ENCODE measurements at places on chromosomes 13 and 19. TPM values are rescaled to one million over a fixed set of nuclear protein-coding genes. Genes with fewer than 3 reads are reported as not detected.
A peak's percentile ranks its signal among the peaks of the same experiment; 100 is the strongest.

ZNF850 gene
- total RNA-seq: 8.0 TPM

PLEKHF1 gene
- 29.7 TPM for total RNA-seq

ZNF625 gene
- 4.7 TPM for total RNA-seq

TPT1 gene
- total RNA-seq: 2,995 TPM

LRP3 gene
- total RNA-seq: 0.82 TPM

CDC37 gene
- 140 TPM for total RNA-seq

DNA sequence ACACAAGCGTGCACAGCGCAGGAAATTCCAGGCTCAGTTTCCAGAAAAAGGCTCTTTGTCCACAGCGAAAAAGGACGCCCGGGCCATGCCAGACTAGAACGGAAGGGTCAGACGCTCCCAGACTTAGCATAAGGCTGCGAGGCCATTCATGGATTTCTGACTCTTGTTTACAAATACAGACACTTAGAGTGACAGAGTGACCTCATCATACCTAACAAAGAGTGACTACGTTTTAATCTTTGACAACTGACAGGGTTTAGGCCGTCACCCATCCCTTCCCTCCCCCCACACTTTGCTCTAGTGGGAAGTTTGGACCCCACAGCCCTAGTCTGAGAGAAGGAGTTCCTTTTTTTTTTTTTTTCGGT lies 418 bp upstream of the ZNF709 start:
- no peak for DNase-seq

GRCh38 chr19:13827656-13828055 lies 32.4 kb downstream of the ZSWIM4 start:
- DNase-seq: no peak

- DNase-seq: no peak
Observed at GRCh38 chr13:27440408-27440807, 10.0 kb downstream of the MTIF3 start.

DNA sequence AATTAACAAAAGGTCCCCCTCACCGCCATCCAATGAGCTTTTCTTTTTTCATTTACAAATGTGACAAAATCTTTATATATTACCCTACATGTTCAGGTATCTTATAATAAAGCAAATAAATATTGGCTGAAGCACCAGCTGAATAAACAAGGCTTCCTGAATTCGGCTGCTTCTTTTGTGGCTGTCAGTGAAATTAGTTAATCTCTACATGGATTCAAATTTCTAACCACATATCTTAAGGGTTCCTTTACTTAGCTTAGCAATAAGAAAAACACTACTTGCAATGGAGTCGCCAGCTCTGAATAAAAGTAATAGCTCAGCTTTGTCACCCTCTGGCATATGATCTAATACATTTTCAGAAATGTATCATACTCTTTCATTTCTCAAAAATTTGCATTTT lies 104.3 kb downstream of the CCNA1 start:
- DNase-seq: no peak

- DNase-seq: no peak
Observed at GRCh38 chr13:36157480-36157879, 26.3 kb upstream of the DCLK1 start.

DNA sequence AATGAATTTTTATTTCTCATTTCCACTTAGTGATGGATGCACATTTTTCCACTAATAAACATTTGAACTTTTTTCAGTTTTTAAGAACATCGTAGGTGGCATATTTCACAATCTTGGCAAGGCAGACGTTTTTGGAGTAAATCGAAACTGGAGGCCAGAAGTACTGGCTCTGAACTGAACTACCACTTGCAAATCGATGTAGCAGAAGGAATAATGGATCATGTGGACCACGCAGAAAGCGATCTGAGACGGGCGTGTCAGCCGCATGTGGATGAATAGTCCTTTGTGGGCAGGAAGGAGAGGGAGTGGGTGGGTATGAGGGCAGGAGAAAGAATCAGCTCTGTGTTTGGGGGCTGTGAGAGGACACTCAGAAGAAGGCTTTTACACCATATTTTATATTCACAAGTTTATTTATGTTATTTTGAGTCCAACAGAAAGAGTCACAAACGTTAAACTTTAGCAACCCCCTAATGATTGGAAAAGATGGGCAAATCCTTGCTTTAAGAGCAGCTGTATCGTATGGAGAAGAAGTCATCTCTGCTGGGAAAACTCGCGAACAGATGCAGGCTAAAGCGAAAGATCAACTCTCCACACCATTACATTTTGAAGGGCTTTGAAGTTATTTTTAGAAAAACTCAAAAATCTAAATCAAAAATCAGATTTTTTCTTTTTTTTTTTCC lies 90.5 kb downstream of the COL4A2 start:
- DNase-seq: no peak

GRCh38 chr13:48892053-48892687 lies 83.5 kb upstream of the FNDC3A start:
- DNase-seq: no peak

DNA sequence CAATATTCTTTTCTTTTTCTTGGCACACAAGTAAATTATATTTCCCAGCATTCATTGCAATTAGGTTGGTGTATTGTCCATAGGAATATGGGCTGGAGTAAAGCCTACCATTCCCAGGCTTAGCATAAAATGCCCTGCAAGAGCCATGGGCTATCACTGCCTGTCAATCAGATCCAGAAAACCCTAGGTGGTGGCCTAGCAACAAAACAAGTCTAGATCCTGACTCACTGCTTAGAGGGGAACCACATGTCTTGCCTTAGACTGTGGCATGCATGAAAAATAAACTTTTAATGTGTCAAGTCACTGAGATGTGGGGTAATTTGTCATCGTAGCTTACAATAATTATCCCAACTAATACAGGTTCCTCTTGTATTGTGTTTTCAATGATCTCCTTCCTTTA lies 16.2 kb downstream of the SOX21 start:
- DNase-seq: no peak

DNA sequence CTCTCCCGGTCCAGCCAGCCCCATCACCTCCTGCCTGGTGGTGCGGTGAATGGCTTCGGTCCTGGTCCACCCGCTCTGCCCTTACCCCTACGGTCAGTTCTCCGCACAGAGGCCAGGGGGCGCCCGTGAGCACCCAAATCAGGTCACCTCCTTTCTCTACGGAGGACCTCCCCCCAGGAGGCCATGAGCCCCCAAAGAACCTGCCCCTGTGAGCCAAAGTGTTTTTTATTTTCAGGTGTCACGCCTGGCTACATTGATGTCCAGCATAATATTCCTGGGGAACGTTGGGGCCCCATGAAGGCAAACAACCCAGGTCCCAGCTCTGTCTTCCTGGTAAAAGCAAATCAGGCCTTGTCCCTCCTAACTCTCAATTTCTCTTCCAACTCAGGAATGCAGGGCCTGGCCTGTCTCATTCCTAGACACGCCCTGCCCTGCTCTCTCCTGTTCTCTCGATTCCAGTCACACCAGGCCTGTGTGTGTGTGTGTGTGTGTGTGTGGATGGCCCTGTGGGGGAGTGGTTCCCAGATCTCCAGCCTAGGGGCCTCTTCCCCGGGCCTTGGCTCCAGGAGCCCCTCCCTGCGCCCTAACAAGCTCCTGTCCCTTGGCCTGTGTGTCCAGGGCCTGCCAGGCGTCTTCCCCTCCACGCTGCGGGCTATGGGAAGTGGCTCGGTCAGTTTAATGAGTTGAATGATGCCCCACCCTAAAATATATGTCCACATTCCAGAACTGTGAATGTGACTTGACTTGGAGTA lies 9.7 kb upstream of the GIPC1 start:
- DNase-seq: peak; percentile 89

DNA sequence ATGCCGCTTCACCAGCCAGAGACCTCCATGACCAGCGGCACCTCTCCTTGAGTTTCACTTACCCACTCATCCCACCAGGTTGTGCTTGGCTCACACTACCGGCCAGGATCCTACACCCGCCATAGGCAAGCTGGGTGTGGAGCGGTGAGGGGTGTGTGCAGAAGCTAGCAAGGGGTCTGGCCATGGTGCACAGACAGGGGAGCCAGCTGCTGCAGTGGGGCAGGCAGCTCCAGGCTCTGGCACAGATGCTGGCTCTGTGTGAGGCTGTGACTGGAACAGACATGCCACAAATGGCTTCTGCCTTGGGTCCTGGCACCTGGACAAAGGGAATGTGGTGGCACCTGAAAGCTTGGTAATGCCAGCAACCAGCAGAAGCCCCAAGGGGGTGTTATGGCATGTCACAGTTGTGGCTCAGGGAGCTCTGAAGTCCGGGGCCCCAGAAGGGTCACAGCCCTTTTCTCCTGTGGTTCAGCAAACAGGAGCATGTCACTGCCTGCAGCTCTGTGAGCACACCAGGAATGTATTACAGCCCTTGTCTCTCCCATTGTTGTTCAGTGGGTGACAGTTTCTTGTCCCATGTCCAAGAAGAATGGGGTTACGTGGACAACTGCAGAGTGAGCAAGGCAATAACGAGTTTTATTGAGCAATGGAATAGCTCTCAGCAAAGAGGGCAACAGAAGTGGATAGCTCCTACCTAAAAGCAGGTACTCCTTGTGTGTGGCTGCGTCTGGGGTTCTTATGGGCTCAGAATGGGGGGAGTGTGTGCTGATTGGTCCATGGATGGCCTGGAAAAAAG lies 2791.0 kb upstream of the PCDH20 start:
- no peak for DNase-seq

- no peak for DNase-seq
Observed at GRCh38 chr13:98978280-98978679, 416 bp upstream of the DOCK9 start.

Data from activated naive CD4-positive, alpha-beta T cell treated with anti-CD3 and anti-CD28 coated beads, Interleukin-2, amount 50 U/mL, for 72 hours (primary cell).